Kidney (tissue), 22 donors: ENCODE measurements at places on chromosomes 5 and 9.

DNA sequence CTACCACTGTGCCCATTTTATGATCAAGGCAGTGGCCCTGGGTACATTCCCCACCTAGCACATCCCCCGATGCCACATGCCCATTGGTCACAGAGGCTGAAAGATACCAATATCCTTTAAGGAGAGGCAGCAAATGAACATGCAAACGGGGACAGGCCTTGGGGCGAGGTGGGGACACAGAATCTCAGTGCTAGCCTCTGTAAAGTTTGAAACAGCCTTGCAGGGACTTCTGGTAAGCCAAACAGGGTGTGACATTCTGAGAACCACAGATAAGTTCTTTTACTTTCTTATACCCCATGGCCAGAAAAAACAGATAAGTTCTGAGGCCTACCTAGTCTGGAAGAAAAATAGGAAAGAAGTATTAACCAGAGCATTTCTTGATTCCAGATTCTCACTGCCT, 60.5 kb downstream of the ACER2 start:
- DNase-seq: no peak

GRCh38 chr9:120336021-120336752, 243.8 kb downstream of the CDK5RAP2 start:
- no peak for DNase-seq

GRCh38 chr9:18665947-18666346, 192.0 kb downstream of the ADAMTSL1 start:
- no peak for DNase-seq

- no peak for DNase-seq
Measured at GRCh38 chr9:94888775-94889174, 162.3 kb downstream of the AOPEP start.

- DNase-seq: no peak
Measured at GRCh38 chr5:57976506-57976905, 483.4 kb downstream of the PLK2 start.

DNA sequence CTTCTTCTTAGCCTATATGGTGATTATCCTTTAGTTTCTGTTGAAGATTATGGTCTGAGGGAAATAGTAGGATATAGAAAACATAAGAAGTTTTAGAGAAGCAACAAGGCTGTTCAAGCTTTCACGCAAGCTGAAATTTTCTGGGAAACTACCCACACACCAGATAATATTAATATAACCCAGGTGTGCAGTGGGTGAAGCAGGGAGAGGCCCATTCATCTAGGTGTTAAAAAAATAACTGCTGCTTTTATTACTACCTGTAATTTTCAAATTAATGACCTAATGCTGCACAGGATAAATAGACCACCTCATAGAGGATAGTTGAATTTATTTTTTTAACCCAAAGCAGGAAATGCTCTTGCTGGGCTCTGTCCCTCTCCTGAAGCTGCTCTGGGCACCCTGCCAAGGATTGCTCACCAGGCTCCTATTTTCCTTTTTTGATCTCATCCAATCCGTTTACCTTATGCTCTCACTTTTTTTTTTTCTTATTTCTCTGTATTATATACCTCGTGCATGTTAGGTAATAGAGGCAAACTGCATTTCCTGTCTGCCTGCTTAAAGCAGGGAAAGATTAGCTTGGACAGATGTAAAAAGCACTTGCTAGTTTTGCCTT, 124.3 kb upstream of the SLC12A2 start:
- DNase-seq: peak; percentile 58

GRCh38 chr9:108331596-108331995, 524.2 kb downstream of the ACTL7B start:
- DNase-seq: peak; percentile 16

DNA sequence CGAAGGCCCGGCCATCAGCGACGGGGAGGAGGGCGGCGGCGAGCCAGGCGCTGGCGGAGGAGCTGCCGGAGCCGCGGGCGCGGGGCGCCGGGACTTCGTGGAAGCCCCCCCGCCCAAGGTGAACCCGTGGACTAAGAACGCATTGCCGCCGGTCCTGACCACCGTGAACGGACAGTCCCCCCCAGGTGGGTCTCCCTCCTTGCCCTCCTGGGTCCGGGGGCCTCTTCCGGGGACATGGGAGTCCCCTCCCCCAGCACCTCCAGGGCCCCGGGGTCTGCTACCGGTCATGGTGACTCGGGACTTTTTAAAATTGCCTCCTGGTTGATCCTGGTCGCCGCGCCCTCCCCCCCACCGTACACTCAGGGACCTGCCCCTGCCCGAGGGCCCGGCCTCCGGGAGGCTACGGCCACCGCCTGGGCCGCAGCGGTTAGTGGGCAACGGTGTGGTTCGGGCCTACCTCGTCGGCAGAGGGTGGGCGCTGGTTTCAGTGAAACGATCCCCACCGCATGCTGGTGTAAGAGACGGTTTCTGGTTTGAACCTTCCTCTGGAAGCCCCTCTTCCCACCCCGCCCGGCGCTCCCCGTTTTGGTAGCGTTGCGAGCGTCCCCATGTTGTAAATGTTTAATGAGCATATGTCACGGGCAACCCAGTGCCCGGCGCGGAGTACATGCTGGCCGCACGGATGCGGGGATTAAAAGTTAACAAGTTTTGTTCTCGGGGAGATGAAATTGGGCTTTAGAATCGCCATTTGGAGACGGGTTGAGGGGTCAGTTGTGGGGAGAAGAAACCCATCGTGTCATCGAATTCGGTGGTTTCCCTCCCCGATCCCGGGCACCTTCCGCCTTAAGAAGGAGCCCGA, 1.1 kb downstream of the LARP1 start:
- DNase-seq: peak; percentile 50

- no peak for DNase-seq
Measured at GRCh38 chr5:53438486-53439472, 41.6 kb upstream of the FST start.

DNA sequence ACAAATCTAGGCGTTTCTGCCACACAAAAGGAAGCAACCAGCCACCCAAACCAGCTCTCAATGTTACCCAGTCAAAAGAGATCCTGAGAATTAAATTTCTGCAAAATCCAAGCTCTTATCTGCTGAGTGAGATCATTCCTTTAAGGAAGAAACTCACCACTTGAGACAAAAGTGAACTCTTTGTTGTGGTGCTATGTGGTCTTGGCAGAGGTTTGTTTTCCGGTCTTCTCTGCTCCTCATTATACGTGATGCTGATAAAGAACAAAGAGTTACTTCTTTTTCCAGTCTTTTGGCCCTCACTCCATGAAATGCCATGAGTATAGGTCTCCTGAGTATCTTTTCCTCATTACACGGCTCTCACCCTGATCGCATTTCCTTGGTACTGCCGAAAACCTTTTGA, 82.1 kb downstream of the PRKACG start:
- DNase-seq: no peak

DNA sequence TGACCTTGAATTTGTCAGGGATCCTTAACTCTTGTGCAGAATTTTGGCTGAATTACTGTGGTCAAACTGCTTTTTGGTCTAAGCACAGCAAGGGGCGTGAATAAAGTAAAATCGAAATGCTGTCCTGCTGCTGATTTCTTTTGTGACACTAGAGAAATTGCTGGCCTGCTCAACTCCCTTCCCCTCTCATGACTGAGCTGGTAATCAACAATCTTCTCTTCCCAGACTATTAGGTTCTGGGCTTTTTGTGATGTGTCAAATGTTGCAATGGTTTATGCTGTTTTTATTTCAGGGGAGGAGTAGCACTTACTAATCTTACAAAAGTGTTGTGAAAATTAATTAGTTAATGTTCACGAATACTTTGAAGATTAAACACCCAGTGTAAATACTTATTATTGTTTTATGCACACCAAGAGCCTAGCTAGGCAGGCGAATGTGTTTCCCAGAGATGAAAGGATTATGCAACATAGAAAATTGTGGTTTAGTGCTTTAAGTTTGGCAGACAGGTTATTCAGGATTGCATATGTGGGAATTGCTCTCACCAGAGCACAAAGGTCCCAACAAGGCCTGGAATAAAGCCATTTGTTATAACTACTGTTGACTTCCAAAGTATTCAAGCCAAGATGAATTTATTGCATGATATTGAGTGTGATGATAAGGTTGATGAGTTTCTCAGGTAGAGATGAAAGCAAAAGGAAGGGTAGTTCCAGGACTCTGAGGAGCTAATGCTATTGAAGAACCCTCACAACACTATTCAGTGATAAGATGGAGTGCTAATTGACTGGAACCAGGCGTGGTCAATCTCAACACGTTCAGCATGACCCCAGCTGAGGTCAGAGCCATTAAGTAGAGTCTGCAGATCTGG, 280.7 kb upstream of the ZNF608 start:
- DNase-seq: no peak

DNA sequence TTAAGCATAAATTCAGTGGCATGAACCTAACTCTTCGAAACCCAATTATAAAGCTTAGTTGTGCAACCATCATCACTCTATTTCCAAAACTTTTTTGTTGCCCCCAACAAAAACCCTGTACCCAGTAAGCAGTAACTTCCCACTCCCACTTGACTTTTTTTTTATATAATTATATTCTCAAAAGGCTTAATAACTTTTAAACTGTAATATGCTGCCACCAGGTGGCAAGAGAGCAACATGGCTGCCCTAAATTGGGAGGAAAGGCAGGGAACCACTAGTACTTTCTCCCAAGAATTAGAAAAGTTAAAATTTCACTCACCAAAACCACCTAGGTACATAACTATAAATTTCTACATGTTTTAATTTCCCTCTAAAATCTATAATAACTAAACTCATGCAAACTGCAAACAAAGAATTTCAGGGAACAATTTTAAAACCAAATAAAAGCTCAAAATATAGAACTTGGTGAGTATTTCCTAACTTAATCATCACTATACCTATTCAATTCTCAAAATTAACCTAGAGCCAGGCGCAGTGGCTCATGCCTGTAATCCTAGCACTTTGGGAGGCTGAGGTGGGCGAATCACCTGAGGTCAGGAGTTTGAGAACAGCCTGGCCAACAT, 50.2 kb upstream of the RNF38 start:
- DNase-seq: no peak

- peak; percentile 43 for DNase-seq
Measured at GRCh38 chr5:170534177-170534576, 30.4 kb downstream of the KCNIP1 start.

- no peak for DNase-seq
Measured at GRCh38 chr9:106716820-106717219, 146.1 kb upstream of the ZNF462 start.
